ENCODE measurements at places on chromosomes 1 and 21. TPM values are rescaled to one million over a fixed set of nuclear protein-coding genes. Genes with fewer than 3 reads are reported as not detected.

DNA sequence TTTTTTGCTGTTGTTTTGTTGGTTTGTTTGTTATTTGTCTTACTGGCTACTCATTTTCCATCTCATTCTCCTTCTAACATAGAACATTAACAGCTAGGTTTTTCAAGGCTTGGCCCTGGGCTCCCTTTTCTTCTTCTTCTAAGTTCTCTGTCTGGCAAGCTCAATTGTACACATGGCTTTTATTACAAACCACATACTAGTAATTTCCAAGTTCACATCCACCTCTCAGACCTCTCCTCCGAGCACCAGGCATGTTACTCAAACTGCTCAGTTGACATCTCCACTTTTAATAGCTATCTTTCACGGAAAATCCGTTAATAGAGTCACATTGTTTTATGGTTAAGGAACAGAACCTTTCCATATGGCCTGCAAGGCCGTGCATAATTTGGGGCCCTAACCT is 736.9 kb upstream of the ADAMTS5 start:
- peak; percentile 24 for DNase-seq

DNA sequence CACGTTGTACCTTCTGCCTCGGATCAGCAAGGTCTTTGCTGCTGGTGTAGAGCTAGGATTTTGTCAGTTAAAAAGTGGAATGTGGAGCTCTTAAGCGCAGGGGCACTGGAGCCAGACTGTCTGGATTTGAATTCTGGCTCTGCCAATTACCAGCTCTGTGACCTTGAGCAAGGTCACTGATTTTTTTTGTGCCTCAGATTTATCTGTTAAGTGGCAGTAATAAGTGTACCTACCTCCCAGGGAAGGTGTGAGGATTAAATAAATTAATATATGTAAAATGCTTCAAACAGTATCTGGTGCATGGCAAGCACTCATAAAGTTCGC is 40.3 kb downstream of the UBE2U start:
- no peak for DNase-seq

The RIMKLA gene
- total RNA-seq = 1.4 TPM

The LCK gene
- total RNA-seq = 1.3 TPM
